ENCODE measurements at places on chromosomes 12 and 14.
A peak's percentile ranks its signal among the peaks of the same experiment; 100 is the strongest.

DNA sequence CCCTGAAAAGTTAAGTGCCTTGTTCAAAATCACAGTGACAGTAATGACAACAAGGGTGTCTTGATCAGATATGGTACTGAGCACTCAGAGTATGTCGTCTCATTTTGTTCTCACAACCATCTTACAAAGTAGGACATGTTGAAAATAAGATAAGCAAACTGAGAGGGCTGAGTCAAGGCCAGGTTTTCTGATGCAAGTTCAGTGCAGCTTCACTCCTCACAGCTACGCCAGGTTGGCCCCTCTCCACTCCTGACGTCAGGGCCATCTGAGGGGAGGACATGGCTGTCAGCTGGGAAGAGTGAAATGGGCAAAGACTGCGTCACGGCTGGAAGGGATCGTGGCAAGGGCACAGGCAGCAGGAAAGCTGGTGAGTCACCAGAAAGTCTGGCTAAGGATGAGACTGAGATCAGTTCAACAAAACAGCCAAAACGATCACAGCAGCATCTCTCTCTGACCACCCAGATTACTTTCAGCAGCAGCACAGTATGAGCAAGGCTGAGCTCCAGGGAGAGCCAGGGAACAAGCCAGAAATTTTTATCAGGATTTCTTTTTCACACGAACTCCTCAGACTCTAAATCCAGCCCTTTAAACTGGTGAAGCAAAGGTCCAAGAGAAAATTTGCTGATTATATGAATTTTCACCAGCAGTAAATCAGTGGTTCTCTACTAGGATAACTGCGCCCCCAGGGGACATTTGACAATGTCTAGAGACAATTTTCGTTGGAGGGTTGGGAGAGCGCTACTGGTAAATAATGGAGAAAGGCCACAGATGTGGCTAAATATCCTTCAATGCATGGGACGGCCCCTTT is 297.9 kb upstream of the AMIGO2 start:
- DNase-seq: no peak

- no peak for DNase-seq
These were observed 17.5 kb downstream of the CBX5 start for GRCh38 chr12:54262403-54262925.

- DNase-seq: no peak
These were observed 296.5 kb downstream of the TMEM132D start for GRCh38 chr12:129607301-129607700.

DNA sequence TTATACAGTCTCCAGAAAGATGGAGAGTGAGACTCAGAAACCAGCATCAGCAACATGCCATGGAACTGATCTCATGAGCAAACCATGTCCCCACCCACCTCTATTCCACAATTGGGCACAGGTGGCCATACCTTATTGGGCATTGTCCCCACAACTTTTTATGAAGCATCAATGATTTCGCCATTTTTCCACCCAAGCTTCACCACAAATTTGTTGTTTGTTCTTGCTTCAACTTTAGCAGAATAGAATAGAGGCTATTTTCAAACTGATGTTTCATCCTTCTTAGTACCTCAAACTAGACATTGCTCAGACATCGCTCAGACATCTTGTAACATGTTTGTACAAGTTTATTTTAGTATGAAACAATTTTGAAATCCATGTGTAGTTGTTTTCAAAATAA is 112.5 kb upstream of the TMTC2 start:
- DNase-seq: no peak

- no peak for DNase-seq
These were observed 58.7 kb upstream of the STK38L start for GRCh38 chr12:27185234-27186021.

DNA sequence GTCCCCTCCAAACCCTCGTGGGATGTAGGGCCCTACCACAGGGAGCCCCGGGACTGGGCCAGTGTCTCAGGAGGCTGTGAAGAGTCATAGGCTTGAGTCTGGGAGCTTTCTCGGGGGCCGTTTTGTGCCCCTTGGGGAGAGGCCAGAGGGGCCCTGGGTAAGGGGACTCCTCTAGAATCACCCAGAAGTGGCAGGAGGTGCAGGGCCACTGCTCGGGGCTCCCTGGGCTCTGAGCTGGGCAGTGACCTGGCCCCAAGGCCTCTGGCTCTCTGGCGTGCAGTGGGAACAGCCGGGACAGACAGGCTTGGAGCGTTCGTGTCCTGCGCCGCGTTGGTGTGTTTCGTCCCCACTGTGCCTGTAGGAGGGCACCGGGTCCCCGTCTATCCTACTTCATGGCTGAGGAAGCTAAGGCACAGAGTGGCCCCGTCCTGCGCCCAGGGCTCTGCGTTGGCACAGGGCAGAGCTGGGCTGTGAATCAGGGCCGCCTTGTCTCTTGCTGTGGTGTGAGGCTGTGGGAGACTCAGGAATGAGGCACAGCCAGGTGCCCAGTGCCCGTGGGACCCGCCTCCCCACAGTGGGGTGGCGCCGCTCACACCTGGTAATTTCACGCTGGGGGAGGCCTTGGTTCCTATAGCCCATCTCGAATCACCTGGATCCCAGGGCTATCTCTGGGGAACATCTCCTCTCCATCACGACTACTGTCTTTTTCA is 23.8 kb upstream of the KIF26A start:
- DNase-seq: no peak

DNA sequence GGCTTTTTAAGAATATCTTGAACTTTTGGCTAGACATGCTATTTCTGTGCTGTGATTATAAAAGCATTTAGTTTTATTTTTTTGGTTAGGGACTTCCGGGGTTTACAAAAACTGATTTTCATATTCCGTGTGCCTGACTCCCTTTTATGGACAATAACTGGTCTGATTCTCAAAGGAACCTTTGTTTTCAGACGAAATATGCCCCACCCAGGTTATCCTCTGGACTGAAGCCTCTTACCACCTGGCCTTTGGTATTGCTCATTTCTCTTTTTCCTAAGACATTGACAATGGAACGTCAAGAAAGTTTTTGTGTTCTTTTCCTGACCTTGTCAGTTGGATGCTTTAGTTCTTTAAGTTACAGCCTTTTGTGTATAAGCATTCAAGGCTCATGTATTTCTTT is 10.8 kb downstream of the TIGAR start:
- DNase-seq: no peak

DNA sequence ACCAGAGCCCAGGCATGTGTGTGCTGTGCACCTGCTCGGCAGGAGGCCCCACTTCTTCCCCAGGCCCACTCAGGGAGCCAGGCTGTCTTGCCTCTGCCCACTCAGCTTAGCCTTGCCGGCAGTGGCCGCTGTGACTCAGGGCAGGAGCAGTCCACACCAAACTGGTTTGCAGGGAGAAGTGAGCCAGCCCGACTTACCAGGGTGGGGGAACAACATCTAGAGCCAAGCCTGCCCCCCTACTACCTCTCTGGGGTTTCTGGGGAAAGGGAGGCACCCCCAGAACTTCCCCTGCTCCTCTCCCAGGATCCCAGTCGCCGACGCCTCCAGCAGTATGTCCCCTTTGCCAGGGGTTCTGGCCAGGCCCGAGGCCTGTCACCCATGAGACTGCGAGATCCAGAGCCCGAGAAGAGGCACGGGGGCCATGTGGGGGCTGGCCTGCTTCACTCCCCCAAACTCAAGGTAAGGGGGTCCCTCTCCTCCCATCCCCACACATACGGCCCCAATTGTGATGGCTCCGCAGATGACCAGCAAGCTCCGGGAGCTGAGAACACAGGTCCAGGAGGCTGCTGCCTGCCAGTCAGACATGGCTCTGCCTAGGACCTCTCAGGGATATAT is 3.0 kb downstream of the PLEKHG6 start:
- no peak for DNase-seq

GRCh38 chr12:75960954-75961661 is 70.5 kb downstream of the PHLDA1 start:
- DNase-seq: no peak

- DNase-seq: peak; percentile 19
These were observed 41.5 kb downstream of the PITPNM2 start for GRCh38 chr12:123109319-123109772.

DNA sequence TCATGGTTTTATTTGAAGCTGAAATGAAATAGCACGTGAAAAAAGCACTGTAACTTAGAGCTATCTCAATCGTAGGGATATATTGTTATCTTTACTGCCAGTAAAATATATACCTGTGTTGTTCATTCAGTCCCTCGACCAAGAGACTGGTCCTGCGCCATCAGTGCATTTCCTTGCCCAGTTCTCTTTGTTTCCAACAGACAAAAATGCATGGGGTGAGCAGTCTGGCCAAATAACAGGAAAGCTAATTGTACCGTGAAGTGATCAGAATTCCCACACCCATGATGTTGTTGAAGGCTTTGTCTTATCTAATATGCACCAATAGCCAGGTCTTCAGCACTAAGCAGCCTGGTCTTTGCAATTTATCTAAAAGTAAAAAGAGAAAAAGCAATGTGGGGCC is 477.1 kb upstream of the GARIN6 start:
- no peak for DNase-seq

- DNase-seq: no peak
These were observed 142.1 kb downstream of the AKAP6 start for GRCh38 chr14:32471181-32471580.

DNA sequence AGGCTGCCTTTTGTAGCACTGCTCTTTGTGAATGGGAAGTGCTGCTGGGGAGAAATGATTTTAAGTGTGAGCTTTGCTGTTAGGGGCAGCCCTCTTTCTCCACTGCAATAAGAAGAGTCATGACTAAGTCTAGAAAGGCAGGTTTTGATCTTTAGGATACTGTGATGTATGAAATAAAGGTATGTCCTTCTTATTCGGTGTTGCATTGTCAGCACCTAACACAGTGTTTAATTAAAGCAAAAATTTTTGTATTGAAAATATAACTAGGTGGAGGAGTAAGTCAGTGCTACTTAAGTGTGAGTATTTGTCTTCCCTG is 81.5 kb downstream of the ETV6 start:
- DNase-seq: no peak

GRCh38 chr14:65115615-65116014 is 13.3 kb upstream of the MAX start:
- no peak for DNase-seq

- no peak for DNase-seq
These were observed 41.4 kb downstream of the ACTN1 start for GRCh38 chr14:68937471-68938270.

GRCh38 chr14:102746634-102747438 is 30.4 kb upstream of the TRAF3 start:
- DNase-seq: no peak

GRCh38 chr12:24905431-24905830 is 43.5 kb downstream of the BCAT1 start:
- DNase-seq: no peak

DNA sequence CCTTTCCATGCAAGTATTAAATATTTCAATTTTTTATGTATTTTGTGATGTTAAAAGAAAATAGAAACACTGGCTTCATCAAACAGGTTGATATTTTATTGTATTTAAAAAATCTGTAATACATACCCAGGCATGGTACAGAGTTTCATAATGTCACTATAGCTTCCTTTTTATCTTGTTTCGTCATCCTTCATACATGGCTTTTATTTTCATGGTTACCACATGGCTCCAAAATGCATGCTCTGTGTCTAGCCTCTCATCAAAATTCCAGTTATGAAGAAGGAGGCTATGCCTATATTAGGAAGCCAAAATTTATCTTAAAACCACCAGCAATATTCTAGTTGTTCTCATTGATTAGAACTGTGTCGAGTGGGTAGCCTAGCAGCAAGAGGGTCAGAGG is 464.8 kb downstream of the BTG1 start:
- DNase-seq: no peak

DNA sequence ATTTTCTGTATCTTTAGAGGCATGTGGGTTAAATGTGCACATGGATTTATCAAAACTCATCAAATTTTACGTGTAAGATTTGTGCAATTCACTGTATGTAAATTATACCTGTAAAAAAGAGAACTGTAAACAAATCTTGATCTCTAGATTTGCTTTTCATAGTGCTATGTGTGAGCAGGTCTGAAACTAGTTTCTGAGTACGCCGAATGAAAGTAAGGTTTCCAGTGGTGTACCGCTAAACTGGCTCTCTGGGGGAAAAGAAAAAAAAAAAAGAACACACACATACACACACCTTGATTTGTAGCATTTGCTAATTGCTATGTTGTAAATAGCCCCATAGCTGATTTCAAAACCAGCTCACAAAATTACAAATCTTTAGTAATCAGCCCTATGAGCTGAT is 8.6 kb upstream of the SLC41A2 start:
- no peak for DNase-seq

DNA sequence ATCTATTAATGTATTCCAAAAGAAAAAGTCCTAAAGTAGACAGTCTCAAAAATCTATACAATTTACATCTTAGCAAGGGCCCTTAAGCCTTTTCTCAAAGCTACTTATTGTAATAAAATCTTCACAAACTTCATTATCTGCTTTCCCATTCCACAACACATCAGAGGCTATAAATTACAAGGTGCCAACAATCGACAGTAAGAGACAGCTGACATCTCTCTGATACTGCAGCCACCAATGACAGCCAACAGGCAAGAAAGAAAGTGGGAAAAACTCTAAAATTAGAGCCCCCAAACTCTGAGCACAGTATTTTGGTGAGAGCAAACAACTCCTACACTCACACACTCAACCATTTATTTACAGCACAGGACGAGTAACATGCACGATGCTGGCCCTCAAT is 2.2 kb downstream of the ANGEL1 start:
- no peak for DNase-seq

DNA sequence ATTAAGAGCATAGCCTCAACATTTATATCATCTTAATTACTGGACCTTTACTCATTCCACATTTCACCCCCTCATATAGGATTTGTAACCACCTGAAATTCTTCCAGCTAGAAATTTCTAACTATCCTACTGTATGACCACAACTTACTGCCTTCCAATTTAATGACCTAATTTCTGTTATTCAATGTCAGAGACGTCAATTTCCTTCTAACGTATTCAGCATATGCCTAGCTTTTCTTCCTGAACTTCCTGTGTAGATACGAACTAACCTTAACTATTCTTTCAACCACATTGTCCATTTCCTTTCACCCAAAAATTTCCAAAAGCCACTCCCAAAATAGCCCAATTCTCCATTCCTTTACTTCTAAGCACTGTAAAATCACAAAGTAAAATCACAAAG is 108.0 kb downstream of the EEA1 start:
- DNase-seq: no peak

DNA sequence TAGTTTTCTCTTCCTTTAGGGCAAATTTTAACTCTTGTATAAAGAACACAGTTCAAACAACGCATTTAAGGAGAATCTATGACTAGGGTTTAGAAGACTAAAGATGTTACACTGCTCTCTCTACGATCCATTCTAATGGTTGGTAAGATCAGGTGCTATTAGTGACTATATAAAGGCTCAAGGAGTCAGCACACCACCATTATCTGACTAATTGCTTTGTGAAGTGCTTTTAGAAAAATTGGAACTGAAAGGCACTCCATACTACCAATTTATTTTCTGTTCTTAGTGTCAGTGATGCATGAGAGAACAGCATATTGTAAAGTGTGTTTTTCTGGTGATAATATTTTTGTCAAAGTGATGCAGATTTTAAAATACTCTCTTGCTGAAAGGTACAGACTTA is 136.8 kb downstream of the SYT1 start:
- no peak for DNase-seq

Measured in amygdala (tissue), 56 donors.